ENCODE measurements at places on chromosomes 5 and 9. TPM values are rescaled to one million over a fixed set of nuclear protein-coding genes. Genes with fewer than 3 reads are reported as not detected.
A peak's percentile ranks its signal among the peaks of the same experiment; 100 is the strongest.

Gene PCDHGA11
- 5.1 TPM for total RNA-seq

Gene MSMP
- total RNA-seq, result not detected

Gene CER1
- not detected for total RNA-seq

Gene NTMT1
- total RNA-seq, result 66.7 TPM

Gene CAVIN4
- total RNA-seq, result 66.6 TPM

Gene CEL
- total RNA-seq, result 7.3 TPM

GRCh38 chr5:204966-205670 lies 12.8 kb downstream of the CCDC127 start:
- DNase-seq, result no peak

GRCh38 chr9:89919171-89919681 lies 314.4 kb downstream of the GADD45G start:
- peak; percentile 50 for DNase-seq

DNA sequence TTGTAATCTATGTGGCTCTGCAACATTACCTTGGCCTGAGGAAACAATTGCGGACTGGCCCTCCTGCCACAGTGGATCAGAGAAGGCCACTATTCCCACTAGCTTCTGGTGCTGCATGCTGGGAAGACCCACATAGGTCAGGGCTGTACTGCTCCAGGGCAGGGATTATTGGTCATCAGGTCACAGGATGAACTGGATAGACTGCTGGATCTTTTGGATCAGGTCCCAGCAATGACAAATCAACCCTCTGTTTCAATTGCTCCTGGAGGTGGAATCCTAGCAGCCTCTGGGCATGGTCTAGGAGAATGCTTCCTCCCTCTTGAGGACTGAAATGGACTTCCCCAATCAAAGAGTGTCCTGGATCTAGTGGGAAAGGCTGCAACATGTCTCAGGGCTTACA lies 66.7 kb upstream of the PHF24 start:
- no peak for DNase-seq

GRCh38 chr5:179209359-179210150 lies 135.7 kb downstream of the ADAMTS2 start:
- peak; percentile 37 for DNase-seq

DNA sequence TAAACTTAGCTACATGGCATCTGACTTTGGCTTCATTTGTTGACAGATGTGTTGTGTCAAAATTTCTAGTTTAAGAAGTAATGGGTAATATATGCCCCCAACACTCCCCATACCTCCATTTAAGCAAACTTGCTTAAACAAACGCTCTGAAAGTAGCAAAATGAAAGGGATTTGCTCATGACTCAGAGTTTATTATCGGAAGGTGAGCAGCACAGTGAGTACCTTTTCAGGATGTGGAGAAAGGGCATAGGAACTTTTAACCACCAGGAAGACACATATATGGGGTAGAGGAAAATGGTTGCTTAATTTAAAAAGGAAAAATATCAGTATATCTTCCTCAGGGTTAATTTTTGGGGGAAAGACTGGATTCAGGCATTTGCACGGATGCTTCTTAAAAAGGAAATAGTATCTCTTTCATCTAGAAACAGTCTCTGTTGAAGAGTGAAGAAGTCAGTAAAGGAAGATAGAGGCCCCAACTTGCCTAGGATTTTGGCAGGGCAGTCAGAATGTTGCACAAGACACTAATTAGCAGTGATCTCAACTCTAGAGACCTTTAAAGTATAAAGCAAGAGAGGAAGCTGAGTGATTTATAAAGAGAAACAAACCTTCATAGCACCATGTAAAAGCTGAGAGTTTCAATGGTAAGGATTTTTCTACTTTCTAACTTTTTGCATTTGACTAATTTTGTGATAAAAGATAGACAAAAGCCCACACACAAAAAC lies 155.1 kb downstream of the TRIO start:
- no peak for DNase-seq

GRCh38 chr5:92402956-92403702 lies 1020.0 kb upstream of the ARRDC3 start:
- no peak for DNase-seq

- peak; percentile 84 for DNase-seq
Measured at GRCh38 chr5:172616730-172617129, 24.3 kb upstream of the NEURL1B start.

DNA sequence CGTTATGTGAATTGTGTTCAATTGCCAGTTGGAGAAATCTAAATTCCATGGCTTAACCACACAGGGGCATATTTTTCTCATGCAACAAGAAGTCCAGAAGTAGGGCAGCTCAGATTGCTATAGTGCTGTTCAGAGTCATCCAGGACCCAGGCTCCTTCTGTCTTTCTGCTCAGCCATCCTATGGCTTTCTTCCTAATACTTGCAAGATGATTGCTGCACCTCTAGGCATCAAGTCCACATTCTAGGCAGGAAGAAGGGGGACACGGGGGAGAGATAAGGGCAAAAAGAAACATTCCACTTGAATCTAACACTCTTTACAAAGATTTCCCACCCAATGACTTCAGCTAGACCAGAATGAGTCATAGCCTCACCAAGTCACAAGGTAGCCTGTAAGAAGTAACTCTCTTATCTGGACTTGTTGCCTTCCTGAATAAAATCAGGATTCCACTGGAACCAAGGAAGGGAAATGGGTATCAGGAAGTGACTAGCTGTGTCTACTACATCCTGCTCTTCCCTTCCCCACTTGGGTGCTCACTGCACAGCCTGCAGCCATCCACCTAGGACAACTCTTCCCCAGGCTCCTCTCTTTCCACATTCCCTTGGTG lies 5.3 kb downstream of the ERAP2 start:
- no peak for DNase-seq

Measured in Right ventricle myocardium superior (tissue), 1 donor.